Subcutaneous adipose tissue (tissue), 4 donors: ENCODE measurements at places on chromosomes 1 and 21. TPM values are rescaled to one million over a fixed set of nuclear protein-coding genes. Genes with fewer than 3 reads are reported as not detected.

The KLHL21 gene
- 66.9 TPM for total RNA-seq

The AGT gene
- 6.2 TPM for total RNA-seq

The TSPAN2 gene
- 1.0 TPM for total RNA-seq

The LEFTY2 gene
- total RNA-seq, result 0.57 TPM

The RSPO1 gene
- total RNA-seq, result not detected

The FAM72B gene
- 3.4 TPM for total RNA-seq

The LAPTM5 gene
- total RNA-seq, result 92.8 TPM

The AADACL4 gene
- total RNA-seq, result not detected

The SERPINC1 gene
- total RNA-seq, result not detected

The VWA5B1 gene
- total RNA-seq, result not detected

The BMP8B gene
- total RNA-seq, result 0.34 TPM

The C1orf87 gene
- not detected for total RNA-seq

The NGF gene
- 2.3 TPM for total RNA-seq

The GREM2 gene
- total RNA-seq, result not detected

The SSX2IP gene
- 2.9 TPM for total RNA-seq

The LRRC7 gene
- total RNA-seq, result not detected
